ENCODE measurements at places on chromosomes 11 and 22.

DNA sequence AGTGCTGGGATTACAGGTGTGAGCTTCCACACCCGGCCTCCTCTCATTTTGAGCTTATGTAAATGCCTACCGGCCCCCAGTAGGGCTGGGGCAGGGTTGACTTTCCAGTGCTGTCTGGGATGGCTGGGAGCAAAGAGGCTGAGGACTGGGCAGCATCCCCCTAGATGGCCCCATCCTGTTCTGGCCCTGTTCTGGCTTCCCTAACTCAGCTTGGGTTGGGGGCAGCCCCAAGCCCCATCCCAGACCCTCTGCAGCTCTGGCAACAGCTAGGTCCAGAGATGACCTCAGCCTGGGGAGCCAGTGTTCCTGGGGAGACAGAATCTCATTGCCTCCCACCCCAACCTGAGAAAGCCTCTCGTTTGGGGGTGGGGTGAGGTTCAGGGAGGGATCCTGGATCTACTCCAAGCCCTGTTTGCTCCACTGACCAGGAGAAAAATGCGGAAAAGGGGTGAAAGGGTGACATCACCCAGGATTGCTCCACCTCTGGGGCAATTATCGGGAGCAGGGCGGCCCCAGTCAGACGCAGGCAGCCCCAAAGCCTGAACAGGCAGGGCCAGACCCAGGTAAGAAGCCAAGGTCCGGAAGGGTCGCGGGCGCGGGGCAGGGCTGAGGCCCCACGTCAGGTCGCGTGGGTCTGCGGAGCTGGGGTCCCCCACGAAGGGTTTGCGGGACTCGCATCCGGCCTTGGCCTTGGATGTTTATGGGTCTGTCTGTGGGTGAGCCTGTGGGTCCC, at the start of gene PNPLA2:
PNPLA2 (plus strand) TSS at position 519 of the 733 bp plus-strand sequence. CDS start 805 bp downstream, outside the sequence.
- DNase-seq: no peak

- no peak for DNase-seq
Measured at GRCh38 chr11:59966201-59966600, 2.4 kb downstream of the OOSP4A start.

- DNase-seq: no peak
Measured at GRCh38 chr11:102653744-102654291, 28.7 kb upstream of the MMP20 start.

GRCh38 chr11:3004481-3004880, 12.4 kb upstream of the NAP1L4 start:
- no peak for DNase-seq

GRCh38 chr11:33835143-33835878, 56.6 kb downstream of the LMO2 start:
- DNase-seq: peak; percentile 17
